ENCODE measurements at places on chromosomes 7 and 10. TPM values are rescaled to one million over a fixed set of nuclear protein-coding genes. Genes with fewer than 3 reads are reported as not detected.

Gene PI4K2A
- total RNA-seq: 10.9 TPM

Gene ASIC3
- total RNA-seq: 6.0 TPM

Gene COL17A1
- not detected for total RNA-seq

Gene MBLAC1
- total RNA-seq: 2.7 TPM

Gene EIF5AL1
- 0.20 TPM for total RNA-seq

Gene AKR1D1
- total RNA-seq: not detected

Gene TUBAL3
- total RNA-seq: not detected

Gene MRLN
- total RNA-seq: not detected

Gene MBL2
- total RNA-seq: not detected

Gene KCNIP2
- 4.6 TPM for total RNA-seq

Gene IKZF1
- total RNA-seq: 486 TPM

Gene AGR2
- total RNA-seq: not detected

Gene ARL5B
- 14.1 TPM for total RNA-seq

Gene RGS10
- total RNA-seq: 95.1 TPM

Gene GSDME
- total RNA-seq: 2.3 TPM

Gene GRID2IP
- total RNA-seq: not detected

Gene IDI2
- total RNA-seq: not detected

Gene POM121L12
- not detected for total RNA-seq

Gene CROT
- total RNA-seq: 13.9 TPM

Gene NUTM2B
- 1.5 TPM for total RNA-seq

Gene SPDYE6
- not detected for total RNA-seq

Gene ELFN1
- 0.16 TPM for total RNA-seq

Gene PARD3
- 0.64 TPM for total RNA-seq

Gene SPDYE8
- not detected for total RNA-seq

Gene LAMB4
- not detected for total RNA-seq

Gene RPEL1
- total RNA-seq: not detected

Gene SHOC2
- total RNA-seq: 42.9 TPM

Gene STOX1
- total RNA-seq: 0.73 TPM

Gene STK31
- total RNA-seq: 0.07 TPM

Gene BHLHA15
- not detected for total RNA-seq

Gene NUTM2A
- total RNA-seq: 0.50 TPM

Gene HGF
- not detected for total RNA-seq

Gene FFAR4
- not detected for total RNA-seq

Gene PTEN
- 86.1 TPM for total RNA-seq

Gene CTBP2
- total RNA-seq: 0.23 TPM

Gene C10orf95
- total RNA-seq: 0.18 TPM

Gene DNAJC12
- total RNA-seq: 3.7 TPM

Gene COBL
- total RNA-seq: not detected

Gene LCOR
- 31.4 TPM for total RNA-seq

Gene TMEM229A
- total RNA-seq: not detected

Gene OR2A12
- total RNA-seq: not detected

Gene KCNH2
- total RNA-seq: 0.36 TPM

Gene TAS2R41
- not detected for total RNA-seq

Gene RAB19
- total RNA-seq: 9.5 TPM

Gene PDZD7
- total RNA-seq: 0.77 TPM

Gene CYP26C1
- total RNA-seq: not detected

Gene CCDC3
- total RNA-seq: 0.07 TPM

Gene KAZALD1
- 0.36 TPM for total RNA-seq

Gene HUS1
- total RNA-seq: 44.8 TPM

Gene C10orf90
- total RNA-seq: not detected

Gene HOXA1
- total RNA-seq: 0.41 TPM

Gene FAM221A
- 3.6 TPM for total RNA-seq

Data from T-helper 2 cell treated with Interferon-gamma antibody and Interleukin-4, amounts not matched to agents 100 ng/mL and 5 ng/mL, for 36 hours (primary cell).